KG1 (cell line): ENCODE measurements at places on chromosomes 1 and 21.

- no peak for DNase-seq
These were observed 5.5 kb upstream of the FMO2 start for GRCh38 chr1:171179318-171180227.

DNA sequence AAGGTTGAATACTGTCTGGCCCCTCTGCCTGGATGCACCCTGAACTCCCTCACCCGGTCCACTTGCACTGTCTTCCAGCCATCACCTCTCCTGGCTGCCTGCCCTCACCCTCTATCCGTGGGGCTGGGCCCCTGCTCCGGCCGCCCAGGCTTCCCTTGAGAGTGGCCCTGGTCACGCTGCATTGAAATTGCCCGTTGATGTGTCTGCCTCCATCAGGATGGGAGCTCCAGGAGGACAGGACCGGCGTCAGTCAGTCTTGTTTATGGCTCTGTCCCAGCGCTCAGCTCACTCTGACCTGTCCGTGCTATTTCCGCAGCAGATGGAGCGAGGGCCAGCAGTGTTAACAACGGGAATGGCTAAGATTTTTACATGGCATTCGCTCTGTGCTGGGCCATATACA, 34.9 kb downstream of the FOXO6 start:
- no peak for DNase-seq

DNA sequence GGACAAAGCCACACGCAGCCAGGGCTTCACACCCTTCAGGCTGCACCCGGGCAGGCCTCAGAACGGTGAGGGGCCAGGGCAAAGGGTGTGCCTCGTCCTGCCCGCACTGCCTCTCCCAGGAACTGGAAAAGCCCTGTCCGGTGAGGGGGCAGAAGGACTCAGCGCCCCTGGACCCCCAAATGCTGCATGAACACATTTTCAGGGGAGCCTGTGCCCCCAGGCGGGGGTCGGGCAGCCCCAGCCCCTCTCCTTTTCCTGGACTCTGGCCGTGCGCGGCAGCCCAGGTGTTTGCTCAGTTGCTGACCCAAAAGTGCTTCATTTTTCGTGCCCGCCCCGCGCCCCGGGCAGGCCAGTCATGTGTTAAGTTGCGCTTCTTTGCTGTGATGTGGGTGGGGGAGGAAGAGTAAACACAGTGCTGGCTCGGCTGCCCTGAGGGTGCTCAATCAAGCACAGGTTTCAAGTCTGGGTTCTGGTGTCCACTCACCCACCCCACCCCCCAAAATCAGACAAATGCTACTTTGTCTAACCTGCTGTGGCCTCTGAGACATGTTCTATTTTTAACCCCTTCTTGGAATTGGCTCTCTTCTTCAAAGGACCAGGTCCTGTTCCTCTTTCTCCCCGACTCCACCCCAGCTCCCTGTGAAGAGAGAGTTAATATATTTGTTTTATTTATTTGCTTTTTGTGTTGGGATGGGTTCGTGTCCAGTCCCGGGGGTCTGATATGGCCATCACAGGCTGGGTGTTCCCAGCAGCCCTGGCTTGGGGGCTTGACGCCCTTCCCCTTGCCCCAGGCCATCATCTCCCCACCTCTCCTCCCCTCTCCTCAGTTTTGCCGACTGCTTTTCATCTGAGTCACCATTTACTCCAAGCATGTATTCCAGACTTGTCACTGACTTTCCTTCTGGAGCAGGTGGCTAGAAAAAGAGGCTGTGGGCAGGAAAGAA, 8.1 kb downstream of the PSRC1 start:
- DNase-seq = no peak

- no peak for DNase-seq
These were observed 2.1 kb upstream of the IPO9 start for GRCh38 chr1:201826830-201827229.

- no peak for DNase-seq
These were observed 78.9 kb downstream of the OBSCN start for GRCh38 chr1:228286505-228287417.

DNA sequence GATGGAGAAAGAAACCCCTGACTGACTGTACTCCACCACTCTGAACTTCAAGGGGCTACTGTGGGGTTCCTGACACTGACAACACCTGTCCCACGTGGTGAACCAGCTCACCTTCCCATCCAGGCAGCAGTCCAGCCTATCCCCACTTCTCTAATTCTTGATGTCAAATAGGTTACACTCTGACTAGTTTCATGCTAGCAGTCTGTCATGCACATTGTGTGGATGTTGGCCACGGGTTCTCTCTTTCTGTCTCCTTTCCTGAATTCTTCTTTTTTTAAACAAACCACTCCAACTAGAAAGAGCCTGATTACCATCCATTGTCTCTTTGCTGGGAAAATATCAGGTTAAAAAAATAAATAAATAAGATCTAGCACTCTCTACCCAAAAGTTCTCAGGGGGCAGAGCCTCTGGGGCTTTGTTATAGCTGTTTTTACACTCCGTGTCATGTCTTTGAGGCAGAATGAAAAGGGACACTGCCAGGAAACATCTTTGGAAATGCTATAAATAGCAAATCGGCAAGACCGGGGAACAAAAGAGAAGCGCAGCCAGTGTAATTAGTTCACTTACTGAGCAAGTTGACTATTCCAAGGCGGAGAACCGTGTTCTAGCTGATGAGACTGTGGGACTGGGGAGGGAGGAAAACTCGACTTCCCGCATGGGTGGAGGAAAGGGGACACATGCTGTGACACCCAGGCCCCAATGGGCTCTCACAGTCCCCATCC, 356.1 kb downstream of the OMA1 start:
- no peak for DNase-seq

DNA sequence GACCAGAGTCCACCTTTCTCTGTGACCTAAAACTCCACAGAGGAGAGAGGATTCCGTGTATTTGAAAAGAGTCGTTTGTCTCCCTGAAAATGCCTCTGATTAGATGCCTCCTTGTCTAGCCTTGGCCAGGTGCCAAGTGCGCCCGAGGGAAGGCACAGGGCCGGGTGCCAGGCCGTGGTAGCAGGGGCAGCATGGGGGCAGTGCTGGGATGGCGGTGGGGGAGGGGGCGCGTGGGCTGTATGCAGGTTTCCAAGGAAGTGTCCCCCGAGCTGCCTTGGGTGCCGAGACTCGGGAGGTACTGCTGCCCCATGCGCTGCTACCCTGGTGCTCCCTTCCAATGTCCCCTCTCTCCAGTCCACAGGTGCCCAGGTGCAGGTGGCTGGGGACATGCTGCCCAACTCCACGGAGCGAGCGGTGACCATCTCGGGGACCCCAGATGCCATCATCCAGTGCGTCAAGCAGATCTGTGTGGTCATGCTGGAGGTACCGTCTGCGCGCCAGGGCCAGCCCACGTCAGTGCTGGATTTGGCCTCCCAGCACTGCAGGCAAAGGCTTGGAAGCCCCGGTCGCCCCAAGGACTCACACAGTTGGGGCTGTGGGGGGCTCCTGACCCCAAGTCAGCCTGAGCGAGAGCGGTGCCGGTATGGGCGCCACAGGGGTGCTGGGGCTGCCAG, 70.9 kb upstream of the COL6A1 start:
- DNase-seq = no peak

- DNase-seq = no peak
These were observed 46.7 kb downstream of the SYF2 start for GRCh38 chr1:25185409-25186160.

- peak; percentile 96 for DNase-seq
These were observed at the start of gene KIF2C for GRCh38 chr1:44739307-44740178. TSS of gene KIF2C (plus strand) at chr1:44739837. CDS start at chr1:44739933, 96 bp downstream.

DNA sequence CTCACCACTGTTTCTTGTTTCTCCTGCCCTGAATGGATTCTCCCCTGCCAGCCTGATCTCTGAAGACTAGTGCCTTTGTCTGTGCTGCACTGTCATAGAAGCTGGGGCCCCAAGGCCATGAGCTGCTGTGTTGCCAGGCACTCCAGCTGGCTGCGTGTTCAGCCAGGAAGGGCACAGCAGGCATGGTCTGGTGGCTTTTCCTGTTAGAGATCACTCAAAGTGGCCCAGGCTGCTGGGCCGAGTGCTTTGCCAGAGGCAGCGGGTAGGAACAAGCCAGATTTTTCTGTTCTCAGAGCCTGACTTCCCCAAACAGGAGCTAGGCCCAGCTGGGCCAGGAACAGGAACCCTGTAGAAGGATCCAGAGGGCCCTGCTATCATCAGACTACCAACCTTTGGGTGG, 5.2 kb downstream of the ADPRS start:
- no peak for DNase-seq

DNA sequence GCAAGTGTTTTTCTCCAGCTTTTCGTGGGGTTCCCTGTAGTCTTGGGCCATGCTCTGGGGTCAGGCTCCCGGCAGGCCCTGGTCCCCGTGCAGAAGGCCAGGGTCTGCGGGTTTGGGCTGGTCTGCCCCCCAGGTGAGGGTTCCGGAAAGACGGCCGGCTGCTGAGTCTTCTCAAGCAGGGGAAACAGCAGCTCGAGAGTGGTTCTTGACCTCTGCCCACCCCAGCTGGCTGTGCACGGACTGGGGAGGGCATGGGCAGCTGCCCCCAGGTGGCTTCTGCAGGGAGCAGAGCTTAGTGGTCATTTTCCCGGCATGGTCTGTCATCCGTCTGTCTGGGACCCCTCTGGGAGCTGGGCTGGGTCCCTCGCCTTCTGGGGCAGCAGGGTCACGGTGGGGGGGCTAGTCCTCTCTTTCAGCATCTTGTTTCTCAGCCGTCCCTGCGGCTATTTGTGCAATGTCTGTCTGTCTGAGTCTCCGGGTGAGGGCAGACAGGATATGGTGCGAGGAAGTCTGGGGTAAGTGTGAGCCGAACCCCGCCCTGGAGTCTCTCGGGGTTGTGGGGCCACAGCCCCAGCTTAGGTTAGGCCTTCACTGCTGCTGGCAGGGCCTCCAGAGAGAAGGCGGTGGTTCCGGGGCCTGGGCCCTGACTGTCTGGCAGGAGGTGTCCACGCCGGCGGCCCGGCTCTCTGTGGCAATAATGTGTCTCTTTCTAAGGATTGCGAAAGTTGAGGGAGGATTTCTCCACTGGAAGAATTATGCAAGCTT, 6.1 kb downstream of the SKI start:
- DNase-seq = peak; percentile 70

DNA sequence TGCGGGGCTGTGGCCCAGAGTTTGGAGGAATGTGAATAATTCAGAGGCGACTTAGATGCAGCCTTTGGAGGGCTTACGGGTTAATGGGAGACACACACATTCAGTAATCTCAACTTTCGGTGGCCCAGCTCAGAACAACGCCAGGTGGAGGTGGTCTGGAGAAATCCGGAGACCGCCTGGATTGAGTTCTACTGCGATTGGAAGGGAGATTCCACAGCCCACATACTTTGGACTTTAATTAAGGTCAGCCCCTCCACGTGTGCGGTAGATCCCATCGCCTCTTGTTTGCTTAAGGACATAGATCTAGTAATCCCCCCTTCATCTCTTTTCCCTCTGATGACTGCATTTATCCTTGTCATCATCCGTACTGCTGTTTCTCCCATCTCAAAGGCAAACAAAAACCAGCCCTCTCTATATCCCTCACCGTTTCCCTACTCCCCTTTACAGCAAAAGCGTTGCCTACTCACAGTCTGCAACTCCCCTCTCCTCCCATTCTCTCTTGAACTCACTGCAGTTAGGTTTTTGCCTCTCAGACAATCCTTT, 720 bp upstream of the BSDC1 start:
- DNase-seq = no peak

- no peak for DNase-seq
These were observed 21.2 kb upstream of the APOBEC4 start for GRCh38 chr1:183674339-183674738.

GRCh38 chr1:172486805-172487454, 43.1 kb upstream of the PIGC start:
- no peak for DNase-seq

- DNase-seq = no peak
These were observed 67.6 kb downstream of the TENT5C start for GRCh38 chr1:117673405-117673804.

- no peak for DNase-seq
These were observed 166.3 kb upstream of the KLHDC7A start for GRCh38 chr1:18314399-18314798.

DNA sequence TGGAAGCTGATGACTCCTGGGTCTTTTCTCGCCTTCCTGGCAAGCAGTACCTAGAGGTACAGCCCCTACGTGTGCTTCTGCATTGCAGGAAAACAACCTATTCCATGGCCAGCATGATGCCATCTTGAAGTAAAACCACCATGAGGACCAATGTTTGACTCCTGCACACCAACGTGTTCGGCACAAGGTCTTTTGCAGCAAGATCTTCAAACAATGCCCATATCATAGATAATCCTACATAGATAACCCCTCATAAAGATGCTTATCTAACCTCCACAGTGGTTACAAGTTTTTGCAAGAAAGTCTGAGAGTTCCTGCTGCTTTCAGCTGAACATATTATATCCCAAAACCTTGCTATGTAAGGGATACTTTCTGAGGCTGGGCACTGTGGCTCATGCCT, 141.1 kb upstream of the MAP1LC3C start:
- DNase-seq = no peak

- no peak for DNase-seq
These were observed 58.6 kb upstream of the GRIK3 start for GRCh38 chr1:37092937-37093336.

- no peak for DNase-seq
These were observed 6.7 kb downstream of the EPS8L3 start for GRCh38 chr1:109756848-109757521.

DNA sequence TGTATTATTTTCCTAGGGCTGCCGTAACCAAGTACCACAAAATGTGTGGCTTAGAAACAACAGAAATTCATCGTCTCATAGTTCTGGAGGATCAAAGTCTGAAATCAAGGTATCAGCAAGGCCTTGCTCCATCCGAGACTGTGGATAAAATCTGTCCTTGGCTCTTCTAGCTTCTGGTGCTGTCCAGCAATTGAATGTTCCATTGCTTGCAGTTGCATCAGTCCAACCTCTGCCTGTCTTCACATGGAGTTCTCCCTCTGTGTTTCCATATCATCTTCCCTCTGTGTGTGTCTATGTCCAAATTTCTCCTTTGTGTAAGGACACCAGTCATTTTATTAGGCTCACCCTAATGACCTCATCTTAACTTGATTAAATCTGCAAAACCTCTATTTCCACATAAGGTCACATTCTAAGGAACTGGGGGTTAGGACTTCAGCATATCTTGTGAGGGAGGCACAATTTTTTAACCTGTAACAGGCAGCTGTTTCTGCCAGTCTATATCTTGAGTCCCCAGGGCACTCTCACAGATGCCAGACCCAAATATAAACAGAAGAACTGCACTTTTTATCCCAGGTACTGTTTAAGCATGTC, 84.2 kb downstream of the ERG start:
- no peak for DNase-seq

DNA sequence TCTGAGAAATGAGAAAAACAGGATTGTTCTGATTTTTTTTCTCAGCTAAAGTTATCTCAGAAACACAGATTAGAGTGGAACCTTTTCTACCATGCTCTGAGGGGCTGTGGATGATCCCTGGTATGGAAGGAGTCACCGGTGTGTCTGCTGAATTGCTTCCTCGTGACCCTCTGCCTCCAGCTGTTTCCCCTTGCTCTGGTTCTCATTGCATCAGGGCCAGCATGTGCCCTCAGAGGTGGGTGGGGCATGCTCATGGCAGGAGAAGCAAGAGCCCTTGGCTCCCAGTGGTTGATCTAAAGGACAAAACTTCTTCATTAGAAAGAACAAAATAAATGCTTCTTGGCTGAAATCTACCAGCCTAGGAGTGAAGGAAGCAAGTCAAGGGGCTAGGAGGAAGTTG, 183.2 kb upstream of the HMCN1 start:
- no peak for DNase-seq
